HT1080 (cell line): ENCODE measurements at places on chromosomes 2 and 18.

GRCh38 chr2:67457699-67458098 lies 60.6 kb downstream of the ETAA1 start:
- DNase-seq, result no peak

GRCh38 chr18:63022429-63023022 lies 297.0 kb downstream of the BCL2 start:
- DNase-seq, result no peak

DNA sequence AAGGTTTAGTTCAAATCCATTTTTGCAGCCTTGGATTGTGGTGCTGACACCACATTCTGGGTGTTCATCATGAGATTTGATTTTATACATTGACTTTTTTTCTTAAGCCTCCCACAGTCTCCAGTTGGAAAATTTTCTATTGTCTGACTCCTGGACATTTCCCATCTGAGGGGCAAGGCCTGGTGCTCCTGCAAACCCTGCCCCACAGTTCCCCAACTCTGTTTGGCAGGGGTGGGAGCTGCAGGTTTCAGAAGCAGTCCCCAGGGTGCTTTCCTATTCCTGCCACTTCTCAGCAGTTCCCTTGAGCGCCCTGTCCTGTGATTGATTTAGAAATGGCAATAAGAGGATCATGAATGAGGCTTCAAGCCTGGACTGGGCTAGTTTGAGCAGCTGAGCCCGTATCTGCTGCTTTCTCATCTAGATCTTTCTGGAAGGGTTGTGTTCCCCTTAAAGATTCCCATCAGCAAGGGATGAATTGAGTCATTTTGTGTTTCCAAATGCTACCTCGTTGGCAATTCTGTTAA lies 77.0 kb downstream of the CIB4 start:
- no peak for DNase-seq

GRCh38 chr18:47184419-47185050 lies 8.4 kb upstream of the IER3IP1 start:
- peak; percentile 77 for DNase-seq
